ENCODE measurements at places on chromosomes 13 and 19.

DNA sequence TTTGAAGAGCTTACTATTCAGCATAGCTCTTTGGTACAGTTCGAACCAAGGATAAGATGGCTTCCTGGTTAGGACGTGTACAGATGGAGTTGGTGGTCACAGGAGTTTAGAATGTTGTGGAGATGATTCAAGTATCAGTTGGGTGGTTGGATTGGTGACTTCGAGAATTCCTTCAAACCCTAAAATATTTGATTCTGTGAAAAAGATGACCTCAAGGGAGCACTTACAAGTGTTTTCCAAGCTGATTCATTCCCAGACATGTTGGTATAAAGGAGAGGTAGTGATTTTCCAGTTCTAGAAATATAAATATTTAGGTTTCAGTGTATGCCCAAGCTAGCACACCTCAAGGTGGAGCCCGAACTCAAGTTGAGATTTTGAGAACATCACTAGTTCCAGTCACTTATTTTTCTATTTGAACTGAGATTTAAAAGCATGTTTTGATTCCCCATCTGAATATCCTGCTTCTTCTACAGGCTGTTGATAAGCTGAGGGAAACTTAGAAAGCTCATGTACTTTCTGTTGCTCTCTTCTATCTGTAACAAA is 306.1 kb downstream of the DCT start:
- DNase-seq: no peak

GRCh38 chr13:60226507-60226906 is 62.8 kb upstream of the DIAPH3 start:
- DNase-seq: no peak

- DNase-seq: no peak
Observed at GRCh38 chr13:110575322-110576069, 14.0 kb upstream of the RAB20 start.

- DNase-seq: no peak
Observed at GRCh38 chr19:47012617-47013016, 7.0 kb upstream of the NPAS1 start.

- DNase-seq: peak; percentile 84
Observed at GRCh38 chr19:16587833-16588823, 15.9 kb upstream of the SLC35E1 start.

GRCh38 chr19:56840451-56841192 is at the start of the genes PEG3 and ZIM2:
Gene PEG3, minus strand, starts transcription at chr19:56840726. Its CDS starts 16,071 bp downstream, at chr19:56824655.
Gene ZIM2, minus strand, starts transcription at chr19:56840726. Its CDS starts 16,449 bp downstream, at chr19:56824277.
- no peak for DNase-seq

GRCh38 chr13:109100705-109101304 is 471.4 kb downstream of the MYO16 start:
- DNase-seq: no peak

GRCh38 chr19:8438236-8438635 is 6.5 kb upstream of the HNRNPM start:
- no peak for DNase-seq

GRCh38 chr13:60143775-60144174 is 20.0 kb downstream of the DIAPH3 start:
- no peak for DNase-seq

- DNase-seq: no peak
Observed at GRCh38 chr19:10096615-10096963, 5.9 kb downstream of the ANGPTL6 start.

GRCh38 chr13:113008851-113009250 is 39.8 kb downstream of the MCF2L start:
- DNase-seq: no peak

DNA sequence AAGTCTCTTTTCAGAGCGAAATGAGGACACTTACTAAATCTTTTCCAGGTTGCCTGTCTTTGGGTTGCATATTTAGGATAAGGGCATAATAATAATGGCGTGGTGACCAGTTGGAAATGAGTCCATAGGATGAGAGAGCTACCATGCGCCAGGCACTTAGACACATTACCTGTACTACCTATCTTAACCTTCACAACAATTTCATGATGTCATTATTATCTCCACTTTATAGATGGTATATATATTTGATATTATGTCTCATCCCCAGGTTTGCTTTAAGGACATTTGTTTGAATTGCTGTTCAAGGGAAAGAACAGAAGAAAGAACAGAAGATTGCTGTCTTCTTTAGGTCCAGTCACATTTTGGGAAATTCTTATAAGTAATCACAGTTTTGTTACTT is 182.0 kb upstream of the STARD13 start:
- no peak for DNase-seq

DNA sequence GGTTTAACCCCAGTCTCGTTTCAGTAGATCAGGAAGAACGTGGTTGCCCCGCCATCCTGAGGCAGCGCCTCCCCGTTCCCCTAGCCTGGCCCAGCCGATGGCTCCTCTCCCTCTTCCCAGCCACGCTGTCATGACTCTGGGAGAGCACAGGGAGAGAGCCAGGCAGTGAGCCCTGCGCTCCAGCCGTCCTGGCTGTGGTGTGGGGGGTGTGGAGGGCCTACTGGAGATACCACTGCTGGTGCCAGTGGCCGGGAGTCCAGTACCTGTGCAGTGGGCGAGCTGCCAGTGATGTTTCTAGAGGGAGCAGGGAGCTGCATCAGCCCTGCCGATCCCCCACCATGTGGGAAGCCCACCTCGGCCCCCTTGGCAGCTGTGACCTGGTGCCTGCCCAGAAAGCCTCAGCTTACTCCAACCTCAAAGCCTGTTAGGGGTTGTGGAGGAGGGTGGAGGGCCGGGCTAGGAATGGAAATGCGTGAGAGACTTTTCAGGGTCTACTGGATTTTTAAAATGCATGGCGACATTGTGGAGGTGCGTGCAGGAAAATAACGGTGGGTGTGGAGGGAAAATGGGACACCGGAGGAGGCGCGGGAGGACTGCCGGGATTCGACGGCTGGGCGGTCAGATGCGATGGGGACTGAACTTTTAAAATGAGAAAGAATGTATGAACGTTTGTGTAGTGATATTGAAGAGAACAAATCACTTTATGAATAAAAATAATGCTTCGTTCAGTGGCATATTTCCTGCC is 4.9 kb downstream of the TEX29 start:
- no peak for DNase-seq

- DNase-seq: no peak
Observed at GRCh38 chr13:28349907-28350654, 144.8 kb downstream of the FLT1 start.

GRCh38 chr19:3028305-3029064 is 595 bp downstream of the TLE2 start:
- no peak for DNase-seq

DNA sequence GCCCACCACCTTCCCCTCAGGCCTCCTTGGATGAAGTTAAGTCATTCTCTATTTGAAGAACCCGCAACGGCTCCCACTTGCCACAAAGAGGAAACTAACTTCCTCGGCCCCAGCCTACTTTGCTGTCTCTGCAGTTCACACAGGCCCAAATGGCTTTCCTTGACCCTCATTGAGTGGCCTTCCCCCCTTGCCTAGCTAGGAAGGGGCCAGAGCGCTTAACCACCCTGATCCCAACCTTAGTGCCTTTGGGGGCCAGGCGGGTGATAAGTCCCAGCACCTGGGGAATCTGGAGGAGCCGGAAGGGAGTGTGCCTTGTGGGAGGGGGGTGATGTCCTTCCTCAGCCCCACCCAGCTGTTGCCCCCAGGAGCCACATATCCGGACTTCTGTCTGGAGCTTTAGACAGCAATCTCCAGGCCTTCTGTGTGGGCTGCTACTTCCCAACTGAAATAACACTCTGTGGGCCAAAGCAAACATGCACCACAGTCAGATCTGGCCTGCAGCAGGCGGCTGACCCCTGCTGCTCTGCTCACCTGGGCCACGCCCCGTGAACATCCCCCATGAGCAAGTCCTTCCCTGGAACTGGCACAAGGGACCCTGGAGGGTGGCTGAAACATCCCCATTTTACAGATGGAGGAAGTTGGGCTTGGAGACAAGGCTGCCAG is 10.5 kb downstream of the NECTIN2 start:
- no peak for DNase-seq

Measured in germinal center (tissue), 1 donor.